D721Med (cell line): ENCODE measurements at places on chromosomes 12 and 14.

DNA sequence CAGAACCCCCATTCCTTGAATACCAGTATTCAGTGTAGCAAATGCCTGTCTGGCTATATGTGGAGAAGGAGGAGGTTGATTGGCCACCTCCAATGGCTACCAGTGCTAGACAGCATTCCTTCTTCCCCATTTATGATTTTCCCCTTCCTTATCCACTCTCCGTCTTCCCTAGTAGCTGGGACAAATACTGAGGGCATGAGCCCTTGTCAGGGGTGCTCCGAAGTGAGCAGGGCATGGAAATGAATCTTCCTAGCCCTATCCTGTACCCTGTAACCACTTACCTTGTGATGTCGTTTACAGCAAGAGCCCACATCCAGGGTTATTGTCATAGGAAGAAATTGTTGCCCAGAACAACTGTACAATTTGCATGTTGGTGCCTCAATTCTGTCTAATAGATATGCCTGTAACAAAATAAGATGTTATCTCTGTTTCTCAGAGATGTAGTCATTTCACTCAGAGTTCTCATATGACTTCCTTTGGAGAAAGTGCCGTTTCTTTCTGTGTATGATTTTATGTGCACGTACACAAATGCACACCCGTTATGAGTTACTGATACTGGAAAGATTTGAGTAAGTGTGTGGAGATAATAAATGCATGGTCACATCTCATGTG lies 423.7 kb downstream of the EGLN3 start:
- no peak for DNase-seq

- DNase-seq: peak; percentile 59
These were observed 3.5 kb downstream of the PTPN21 start for GRCh38 chr14:88551094-88551870.

DNA sequence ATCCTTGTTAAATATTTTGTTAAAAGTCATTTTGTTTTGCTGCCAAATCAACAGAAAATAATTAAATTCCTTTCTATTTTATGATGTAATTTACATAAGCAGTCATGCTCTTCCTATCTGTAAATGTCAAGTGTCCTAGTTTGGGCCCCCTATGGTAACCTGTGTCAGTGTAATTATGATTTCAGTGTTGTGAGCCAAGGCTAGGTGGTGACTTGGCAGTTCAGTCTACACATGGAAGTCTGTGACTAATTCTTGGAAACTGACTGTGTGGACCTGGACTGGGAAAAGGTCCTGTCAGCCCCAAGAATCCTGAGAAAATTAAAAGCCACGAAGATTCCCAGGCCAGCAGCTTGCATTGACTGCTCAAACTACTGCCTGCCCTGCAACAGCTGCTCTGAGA lies 371.0 kb downstream of the FUT8 start:
- no peak for DNase-seq

DNA sequence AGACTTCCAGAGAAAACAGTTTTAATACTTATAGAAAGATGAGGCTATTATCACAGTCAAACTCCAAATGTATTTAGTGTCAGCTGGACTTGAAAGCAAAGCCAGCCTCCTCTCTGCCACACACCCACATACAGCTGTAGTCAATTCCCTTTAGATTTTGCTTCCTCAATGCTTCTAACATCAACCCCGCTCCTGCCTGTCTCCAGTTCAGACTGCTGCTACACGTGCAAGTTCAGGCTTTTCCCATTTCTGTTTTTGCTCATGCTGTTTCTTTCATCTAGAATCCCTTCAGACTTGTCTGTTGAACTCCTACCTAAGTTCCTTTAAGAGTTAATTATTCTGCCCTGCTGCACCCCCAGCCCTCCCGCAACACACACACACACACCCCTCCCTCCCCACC lies 380.0 kb downstream of the KCNH5 start:
- no peak for DNase-seq

GRCh38 chr14:36502558-36503508 lies 17.2 kb downstream of the NKX2-1 start:
- DNase-seq: no peak

- DNase-seq: no peak
These were observed 450 bp downstream of the DDN start for GRCh38 chr12:48998497-48999353.

DNA sequence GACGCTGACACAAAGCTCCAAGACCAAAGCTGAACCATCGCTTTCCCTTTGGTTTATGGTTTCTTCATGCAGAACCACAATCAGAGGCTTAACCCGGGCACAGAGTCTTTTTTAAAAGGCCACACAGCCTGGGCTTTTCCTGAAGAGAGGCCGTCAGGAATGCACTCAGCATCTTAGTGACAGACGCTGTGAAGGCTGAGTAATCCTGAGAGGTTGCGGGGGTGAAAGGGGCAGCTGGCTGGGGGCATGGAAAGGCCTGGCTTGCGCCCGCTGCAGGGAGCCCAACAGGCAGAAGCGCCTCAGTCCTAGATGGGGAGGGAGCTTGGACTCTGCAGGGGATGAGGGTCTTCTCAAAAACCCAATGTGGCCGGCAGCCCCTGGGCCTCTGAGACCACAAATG lies 13.6 kb downstream of the CTDSP2 start:
- DNase-seq: no peak

- no peak for DNase-seq
These were observed 77.8 kb downstream of the VCPKMT start for GRCh38 chr14:50038398-50039119.

GRCh38 chr14:92585981-92586937 lies 72.7 kb downstream of the RIN3 start:
- no peak for DNase-seq

DNA sequence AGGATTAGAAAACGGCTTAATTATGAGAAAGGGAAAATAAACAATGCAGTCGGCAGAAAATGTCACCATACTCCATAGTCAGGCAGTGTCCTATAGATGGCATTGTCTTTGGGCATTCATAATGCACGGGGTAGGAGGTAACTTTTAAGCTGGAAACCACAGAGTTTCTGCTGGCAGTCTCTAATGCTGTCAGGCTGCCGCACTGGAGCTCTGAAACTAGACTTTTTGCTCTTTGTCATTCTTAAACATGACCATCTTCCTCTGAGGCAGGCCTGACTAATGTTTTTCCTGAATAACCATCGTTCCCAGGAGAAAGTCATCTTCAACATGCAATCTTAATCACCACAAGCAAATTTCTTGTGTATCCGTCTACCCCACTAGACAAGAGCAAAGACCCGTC lies 108.8 kb downstream of the ETNK1 start:
- DNase-seq: no peak

- DNase-seq: no peak
These were observed 59.4 kb downstream of the TTC7B start for GRCh38 chr14:90756755-90757345.

GRCh38 chr14:70641548-70642302 lies at the start of gene TTC9:
TSS of gene TTC9 (plus strand) at chr14:70641916. CDS start at chr14:70642130, 214 bp downstream.
- peak; percentile 55 for DNase-seq
